NCI-H1092 (cell line): ENCODE measurements at places on chromosomes 4 and X.

DNA sequence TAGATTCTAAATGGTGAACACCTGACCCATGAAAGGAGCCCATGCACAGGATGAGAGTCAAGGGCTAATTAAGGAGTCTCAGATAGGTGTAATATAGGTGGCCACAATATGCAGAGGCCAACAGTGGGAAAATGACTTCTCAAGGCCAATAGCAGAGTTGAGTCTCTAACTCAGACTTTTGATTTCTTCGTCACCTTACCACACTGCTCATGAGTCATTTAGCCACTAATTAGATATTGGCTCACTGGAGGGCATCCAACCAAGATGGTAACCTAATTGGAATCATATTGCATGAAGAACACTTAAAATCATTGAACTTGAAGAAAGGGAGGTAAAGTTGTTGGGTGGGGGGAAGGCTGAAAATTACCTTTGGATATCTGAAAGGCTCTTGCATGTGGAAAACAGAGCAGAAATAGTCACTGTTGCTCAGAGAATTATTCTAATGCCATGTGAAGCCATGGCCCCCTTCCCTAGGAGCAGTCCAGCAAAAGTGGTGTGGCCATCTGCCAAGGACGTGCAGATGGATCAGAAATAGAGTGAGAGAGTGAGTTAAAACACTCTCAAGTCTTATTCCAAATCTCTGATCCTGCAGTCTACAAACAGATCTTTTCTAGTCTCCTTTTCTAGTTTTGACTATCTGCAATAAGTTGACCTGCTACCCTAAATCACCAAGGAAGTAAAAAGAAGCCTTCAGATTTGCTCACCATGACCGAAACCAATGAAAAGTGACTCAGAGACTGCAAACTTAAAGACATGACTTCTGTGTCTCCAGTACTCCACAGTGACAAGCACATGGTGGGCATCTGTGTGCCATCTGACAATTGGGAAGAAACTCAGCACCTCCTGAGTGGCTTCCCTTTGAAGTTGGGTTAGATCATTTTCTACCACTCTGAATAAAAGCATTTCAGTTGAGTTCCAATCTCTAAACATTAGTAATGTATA is 93.9 kb upstream of the C1QTNF7 start:
- no peak for DNase-seq

DNA sequence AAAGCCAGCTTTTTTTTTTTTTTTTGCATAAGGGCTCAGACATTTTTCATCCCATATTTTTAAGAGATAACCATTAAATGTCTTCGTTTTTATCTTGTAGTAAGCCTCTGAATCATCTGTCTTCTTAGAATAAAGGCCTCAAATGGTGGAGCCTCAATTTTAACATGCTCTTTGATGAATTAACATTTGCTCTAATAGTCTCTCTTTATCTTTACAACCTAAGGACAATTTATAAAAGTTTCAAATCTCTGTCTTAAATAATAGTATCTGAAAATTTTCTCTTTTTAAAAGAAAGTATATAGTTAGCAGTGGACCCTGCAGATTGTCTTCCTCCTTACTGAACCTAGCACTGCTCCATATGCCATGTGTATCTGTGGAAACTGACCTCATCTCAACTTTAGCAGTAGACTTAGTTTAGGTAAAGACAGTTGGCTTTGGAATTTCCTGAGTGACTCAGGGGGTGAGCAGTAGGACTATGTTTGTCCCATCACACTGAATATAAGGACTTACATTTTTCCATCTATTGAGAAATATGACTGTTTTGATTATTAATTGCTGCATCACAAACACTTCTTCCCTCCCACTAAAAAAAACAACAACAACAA is 1658.0 kb downstream of the STIM2 start:
- DNase-seq: no peak

GRCh38 chrX:150569155-150569477 is 695 bp downstream of the MTM1 start:
- no peak for DNase-seq

- no peak for DNase-seq
These were observed 81.8 kb upstream of the WDR1 start for GRCh38 chr4:10198365-10198764.

DNA sequence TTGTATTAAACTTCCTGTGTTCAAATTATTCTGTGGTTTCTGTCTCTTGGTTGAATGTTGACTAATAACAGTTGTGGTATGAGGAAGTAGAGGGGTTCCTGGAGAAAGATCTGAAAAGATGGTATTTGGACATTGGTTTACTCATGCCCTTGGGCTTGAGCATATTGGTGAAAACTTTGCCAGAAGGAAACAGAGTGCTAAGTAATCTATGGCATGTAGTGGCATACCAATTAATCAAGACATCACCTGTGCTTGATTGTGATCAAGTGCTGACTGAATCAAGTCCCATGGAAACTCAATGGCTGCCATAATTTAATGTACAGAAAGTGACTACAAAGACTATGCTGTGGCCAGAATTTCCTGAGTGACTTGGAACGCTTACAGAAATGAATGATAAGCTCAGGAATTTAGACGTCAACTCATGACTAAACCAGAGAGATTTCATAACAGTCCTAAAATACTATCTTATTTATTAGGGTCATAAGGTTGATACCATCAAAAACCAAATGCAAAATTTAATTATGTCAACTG is 2062.9 kb downstream of the ARAP2 start:
- no peak for DNase-seq

GRCh38 chr4:44861756-44862155 is 135.4 kb upstream of the GNPDA2 start:
- DNase-seq: no peak

GRCh38 chr4:13250263-13250662 is 233.9 kb downstream of the RAB28 start:
- DNase-seq: no peak

- no peak for DNase-seq
These were observed 36.3 kb downstream of the IL21 start for GRCh38 chr4:122584519-122584918.

GRCh38 chr4:42906891-42907759 is 14.6 kb downstream of the GRXCR1 start:
- no peak for DNase-seq

DNA sequence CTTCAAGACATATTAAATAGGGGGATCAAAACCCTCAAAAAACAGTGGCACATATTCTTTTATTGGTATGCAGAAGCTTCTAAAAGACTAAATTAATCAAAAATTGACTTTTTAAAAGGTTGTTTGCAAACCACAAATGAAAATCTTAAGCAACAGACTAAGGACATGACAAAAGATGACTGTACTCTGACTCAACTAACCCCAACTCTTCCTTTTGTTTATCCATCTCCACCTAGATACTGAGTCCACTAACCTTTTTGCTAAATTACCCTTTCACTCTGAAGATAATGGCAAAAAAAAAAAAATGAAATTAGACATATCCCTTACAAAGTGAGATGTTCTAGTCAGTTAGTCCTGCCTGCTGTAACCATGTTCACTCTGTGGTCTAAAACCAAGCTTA is 91.6 kb upstream of the NLRP2B start:
- no peak for DNase-seq

- DNase-seq: no peak
These were observed 340.0 kb downstream of the DCAF12L2 start for GRCh38 chrX:125826080-125826479.

- no peak for DNase-seq
These were observed 12.4 kb upstream of the NKX1-1 start for GRCh38 chr4:1418494-1419285.

GRCh38 chrX:150352114-150352513 is 11.0 kb upstream of the MAMLD1 start:
- no peak for DNase-seq

DNA sequence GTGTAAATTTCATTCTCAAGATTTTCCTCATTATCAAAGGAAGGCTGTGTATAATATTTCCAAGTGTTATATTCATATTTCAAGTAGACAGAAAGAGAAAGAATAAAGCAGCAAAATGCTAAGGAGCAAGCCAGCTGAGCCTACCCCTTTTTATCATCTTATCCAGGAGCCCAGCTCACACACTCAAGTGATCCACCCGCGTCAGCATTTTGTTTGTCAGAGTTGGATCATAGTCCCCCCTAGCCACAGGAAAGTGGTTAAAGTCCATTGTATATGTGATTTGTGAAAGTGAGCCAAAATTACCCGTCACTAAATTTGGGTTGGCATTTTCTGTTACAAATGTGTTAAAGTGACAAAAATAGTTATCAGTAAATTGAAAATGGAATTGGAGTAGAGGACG is 289.3 kb upstream of the CTSO start:
- DNase-seq: no peak

GRCh38 chr4:74638689-74639088 is 155.6 kb downstream of the BTC start:
- no peak for DNase-seq

DNA sequence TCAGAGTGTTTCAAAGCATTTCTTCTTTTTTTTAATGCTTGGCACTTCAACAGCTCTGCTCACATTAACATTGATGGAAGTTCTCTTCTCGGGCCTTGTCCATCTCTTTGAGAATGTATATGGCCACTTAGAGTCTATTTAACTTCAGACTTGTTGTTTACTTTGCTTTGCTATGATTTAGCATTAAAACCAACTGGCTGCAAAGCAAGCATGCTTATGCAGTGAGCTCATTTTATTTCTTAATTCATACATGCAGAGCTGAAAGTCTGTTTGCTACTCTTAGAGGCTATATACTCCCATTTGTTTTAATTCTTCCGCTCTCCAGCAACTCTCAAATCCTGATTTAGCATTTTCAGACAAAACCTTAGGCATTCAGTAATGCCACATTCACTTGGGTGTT is 107.6 kb upstream of the PACRGL start:
- DNase-seq: no peak

GRCh38 chr4:144189121-144189520 is 48.6 kb upstream of the GYPA start:
- no peak for DNase-seq

- DNase-seq: no peak
These were observed 7.2 kb downstream of the TEC start for GRCh38 chr4:48262484-48262883.

- DNase-seq: no peak
These were observed 27.9 kb upstream of the MSMO1 start for GRCh38 chr4:165299399-165300060.
